ENCODE measurements at places on chromosomes 7 and 10. TPM values are rescaled to one million over a fixed set of nuclear protein-coding genes. Genes with fewer than 3 reads are reported as not detected.

The IDI2 gene
- not detected for total RNA-seq

DNA sequence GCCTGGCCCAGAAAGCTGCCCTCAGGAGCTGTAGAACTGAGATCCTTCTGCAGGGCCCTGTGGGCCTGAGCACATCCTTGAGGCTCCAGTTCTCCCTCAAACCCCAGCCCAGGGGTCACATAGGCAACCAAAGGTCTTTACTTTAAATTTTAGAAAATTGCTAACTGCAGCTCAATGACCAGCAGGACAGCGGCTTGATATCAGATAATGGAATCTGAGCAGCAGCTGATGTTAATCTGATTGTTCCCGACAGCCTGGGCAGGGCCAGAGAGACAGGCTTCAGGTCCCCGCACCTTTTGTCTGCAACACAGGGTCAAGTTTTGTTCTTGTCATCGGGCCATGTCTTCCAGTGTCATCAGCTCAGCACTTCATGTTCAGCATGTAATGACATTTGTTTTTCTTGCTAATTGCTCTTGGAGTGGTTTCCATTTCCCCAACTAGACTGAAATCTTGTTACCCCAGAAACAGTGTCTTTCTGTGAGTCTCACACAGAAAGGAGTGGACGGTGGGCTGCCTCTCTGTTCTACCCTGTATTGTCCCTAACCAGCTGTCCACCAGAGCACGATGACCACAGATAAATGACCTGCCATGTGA is 91.0 kb downstream of the PAXIP1 start:
- DNase-seq = no peak

GRCh38 chr10:104088239-104088638 is 2.6 kb upstream of the COL17A1 start:
- DNase-seq = no peak

DNA sequence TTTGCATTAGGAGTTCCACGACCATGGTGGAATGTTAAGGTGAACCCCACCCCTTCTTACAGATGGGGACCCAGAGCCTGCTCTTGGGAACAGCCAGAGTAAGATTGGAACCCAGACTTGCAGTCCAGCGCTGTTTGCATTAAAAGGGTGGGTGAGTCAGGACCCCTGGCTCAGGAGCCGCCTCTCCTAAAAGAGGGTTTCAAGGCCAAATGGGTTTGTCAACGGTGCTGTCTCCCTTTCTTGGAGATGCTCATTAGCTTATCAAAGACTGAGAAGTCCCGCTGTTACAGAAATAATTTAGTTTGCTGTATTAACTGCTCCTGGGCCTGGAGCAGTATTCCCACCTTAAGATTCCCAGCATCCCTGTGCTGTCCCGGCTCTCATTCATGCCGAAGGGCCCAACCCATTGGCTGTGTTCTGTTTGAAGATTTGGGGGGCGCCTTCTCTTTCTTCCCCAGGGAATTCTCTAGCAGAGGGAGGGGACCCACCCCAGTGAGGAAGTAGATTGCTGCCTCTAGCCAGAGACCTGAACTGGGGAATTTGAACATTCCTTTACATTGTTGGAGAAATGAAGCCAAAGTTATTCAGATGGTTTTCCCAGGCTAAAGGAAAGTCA is 1.8 kb downstream of the MARVELD1 start:
- DNase-seq = no peak

The FAM25A gene
- not detected for total RNA-seq

Measured in activated naive CD8-positive, alpha-beta T cell treated with anti-CD3 and anti-CD28 coated beads for 36 hours (primary cell).